ENCODE measurements at places on chromosomes 5 and 9.

DNA sequence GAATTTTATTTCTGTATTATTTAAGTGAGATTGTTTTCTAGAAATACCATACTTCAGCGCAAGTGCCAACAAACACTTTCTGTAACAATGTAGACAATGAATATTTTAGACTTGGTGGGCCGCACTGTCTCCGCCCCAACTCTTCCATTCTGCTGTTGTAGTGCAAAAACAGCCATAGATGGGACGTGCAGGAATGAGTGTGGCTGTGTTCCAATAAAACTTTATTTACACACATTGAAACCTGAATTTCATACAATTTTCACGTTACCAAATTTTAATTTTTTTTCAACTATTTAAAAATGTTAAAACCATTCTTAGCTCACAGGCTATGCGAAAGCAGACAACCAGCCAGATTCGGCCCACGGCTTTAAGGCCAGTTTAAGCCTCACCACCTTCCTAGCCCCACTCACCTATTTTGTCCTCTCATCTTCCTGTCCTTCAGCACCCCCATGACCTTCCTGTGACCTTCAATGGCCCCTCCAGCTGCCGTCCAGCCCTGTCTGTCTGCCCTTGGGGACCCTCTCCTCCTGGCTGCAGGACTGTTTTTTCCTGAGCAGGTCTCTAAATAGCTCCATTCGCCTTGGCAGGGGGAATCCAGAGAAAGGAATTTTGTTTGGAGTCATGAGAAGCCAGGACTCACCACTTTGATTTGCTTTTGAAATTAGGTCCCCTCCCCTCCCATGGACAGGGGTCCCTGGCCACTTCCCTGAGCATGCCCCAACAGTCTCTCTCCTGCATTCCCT, 11.2 kb upstream of the ANXA6 start:
- DNase-seq, result no peak

- DNase-seq, result no peak
Observed at GRCh38 chr5:146185161-146185560, 2.7 kb upstream of the LARS1 start.

DNA sequence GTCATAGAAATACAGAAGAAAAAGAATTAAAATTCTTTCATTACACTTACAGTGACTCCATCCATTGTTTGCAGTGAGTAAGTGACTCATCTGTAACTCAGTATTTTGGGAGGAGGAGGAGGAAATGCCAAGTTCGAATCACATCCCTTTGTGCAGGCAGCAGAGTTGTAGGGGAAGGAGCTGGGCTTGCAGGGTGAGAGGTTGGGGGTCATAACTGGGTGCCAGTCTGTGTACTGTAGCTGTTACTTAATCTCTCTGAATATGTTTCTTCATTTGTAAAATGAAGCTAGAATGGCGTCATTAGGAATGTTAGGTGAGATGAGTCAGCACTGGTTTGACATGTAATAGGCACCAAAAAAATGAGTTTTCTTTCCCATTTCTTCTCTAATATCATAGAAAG, 235.7 kb upstream of the ADAMTSL1 start:
- no peak for DNase-seq

DNA sequence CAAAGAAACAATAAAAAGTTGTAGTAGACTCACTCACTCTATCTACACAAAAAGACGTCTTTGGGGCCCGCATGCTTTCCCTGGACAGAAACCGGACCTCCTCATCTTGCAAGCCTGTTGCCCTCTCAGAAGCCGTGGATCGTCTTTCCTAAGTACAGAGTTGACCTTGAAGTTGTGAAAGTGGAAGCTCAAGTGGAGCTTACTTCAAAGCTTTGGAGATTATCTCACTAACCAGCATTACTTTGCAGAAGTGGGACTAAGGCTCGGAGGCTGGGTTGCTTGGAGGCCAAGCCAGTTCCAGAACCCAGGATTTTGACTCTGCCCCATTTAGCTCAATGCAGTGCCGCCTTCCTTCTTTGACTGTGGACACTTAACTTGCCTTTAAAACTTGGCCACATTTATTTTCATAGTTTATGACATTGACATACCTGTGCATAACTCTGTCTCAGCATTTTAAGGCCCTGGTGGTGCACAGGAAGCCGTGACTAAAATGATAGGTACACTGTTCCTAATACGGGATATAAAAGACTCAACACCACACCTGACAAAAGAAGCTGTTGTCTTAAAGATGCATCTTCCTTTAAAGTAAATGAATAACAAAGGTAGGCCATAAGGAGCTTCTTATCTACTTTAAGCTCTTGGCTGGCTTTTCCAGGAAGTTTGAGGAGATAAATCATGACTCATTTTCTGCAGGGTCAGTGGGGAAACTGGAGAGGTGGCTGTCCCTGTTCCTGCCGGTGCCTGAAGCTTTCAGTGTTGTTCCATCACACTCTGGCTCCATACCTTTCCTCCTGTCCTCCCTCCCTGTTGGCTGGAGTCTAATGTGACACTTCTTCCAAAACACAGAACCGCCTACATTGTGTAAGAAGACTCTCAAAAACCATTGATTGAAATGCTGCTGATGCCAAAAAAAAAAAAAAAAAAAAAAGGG, 10.7 kb downstream of the SLC25A25 start:
- no peak for DNase-seq

- DNase-seq, result no peak
Observed at GRCh38 chr9:10651012-10651411, 38.2 kb upstream of the PTPRD start.

DNA sequence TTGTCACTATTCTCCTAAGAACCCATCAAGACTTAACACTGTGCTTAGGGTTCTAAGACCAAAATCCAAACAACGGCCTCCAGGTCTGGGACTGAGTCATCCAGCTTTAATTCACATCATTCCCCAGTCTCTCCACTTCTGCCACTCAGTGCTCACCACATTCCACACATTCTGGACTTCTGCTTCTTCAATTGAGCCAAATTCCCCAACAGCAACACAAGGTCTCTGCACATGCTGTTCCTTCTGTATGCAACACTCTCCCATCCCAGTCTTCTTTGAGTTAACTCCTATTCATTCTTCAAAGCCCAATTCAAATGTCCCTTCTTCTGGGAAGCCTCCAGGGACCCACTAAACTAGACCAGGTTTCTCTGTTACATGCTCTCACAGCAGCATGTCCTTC, 97.8 kb downstream of the GPR21 start:
- no peak for DNase-seq

GRCh38 chr5:98428806-98429205, 344.7 kb upstream of the RGMB start:
- no peak for DNase-seq

GRCh38 chr5:1883120-1883924, 597 bp upstream of the IRX4 start:
- DNase-seq, result no peak

DNA sequence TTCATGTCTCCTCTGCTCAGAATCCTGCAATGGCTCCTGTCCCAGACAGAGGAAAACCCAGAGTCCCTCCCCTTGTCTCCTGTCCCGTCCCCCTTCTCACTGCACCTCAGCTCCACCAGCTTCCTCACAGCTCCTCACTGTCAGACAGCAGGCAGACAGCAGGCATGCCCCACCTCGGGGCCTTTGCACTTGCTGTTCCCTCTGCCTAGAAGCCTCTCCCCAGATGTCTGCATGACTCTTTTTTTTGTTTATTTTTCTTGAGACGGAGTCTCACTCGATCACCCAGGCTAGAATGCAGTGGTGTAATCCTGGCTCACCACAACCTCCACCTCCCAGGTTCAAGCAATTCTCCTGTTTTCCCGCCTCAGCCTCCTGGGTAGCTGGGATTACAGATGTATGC, 8.8 kb upstream of the SLC6A7 start:
- no peak for DNase-seq

DNA sequence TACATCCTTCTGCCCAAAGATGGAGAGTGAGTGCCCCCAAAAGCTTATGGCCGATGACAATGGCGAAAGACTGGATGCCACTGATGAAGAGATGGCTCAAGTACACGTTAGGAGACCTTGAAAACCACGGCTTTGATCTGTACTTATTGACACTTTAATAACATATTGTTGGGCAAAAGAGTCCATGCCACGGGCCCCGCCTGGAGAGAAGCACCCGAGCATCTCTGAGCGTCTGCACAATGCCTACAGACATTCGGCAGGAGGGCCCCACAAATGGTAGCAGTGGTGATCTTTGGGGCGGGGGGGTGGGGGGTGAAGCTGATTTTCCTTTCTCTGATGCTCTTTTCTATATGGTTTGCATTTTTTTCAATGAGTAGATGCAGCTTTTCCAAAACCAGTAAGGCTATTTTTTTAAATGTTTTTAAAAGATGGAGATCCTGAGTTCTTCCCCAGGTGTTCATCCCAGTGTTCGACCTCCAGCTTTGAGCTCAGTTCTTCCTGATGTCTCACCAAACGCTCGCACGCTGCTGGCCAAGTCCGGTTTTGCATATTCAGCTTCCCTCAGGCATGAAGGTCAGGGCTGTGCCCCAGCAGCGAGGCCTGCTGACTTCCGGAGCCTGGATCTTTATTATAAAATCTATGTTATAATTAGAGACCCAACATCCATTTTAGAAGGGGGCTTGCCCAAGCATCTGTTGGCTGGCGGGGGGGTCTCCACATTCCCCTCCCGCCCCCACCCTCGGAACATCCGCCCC, 34.3 kb upstream of the BARHL1 start:
- no peak for DNase-seq

DNA sequence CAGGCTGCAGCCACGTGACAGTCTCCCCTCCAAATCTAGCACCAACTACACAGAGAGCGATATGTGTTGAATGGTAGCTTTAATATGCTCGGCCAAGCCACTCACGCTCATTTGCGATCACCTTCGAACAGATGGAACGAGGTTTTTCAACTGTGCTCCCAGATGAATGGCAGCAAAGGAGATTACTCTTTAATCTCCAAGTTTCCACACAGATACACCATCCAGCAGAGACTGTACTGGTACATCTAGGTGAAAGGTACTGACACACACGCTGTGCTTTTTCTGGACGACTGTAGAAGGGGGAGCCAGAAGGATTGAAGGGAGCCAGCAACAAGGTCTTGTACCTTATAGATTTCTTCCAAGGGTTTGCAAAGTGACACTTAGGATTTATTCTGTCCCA, 263.9 kb downstream of the NR3C1 start:
- no peak for DNase-seq

- DNase-seq, result no peak
Observed at GRCh38 chr5:83472508-83473345, 1.2 kb downstream of the VCAN start.

- no peak for DNase-seq
Observed at GRCh38 chr9:92761686-92762085, 2.9 kb downstream of the BICD2 start.

DNA sequence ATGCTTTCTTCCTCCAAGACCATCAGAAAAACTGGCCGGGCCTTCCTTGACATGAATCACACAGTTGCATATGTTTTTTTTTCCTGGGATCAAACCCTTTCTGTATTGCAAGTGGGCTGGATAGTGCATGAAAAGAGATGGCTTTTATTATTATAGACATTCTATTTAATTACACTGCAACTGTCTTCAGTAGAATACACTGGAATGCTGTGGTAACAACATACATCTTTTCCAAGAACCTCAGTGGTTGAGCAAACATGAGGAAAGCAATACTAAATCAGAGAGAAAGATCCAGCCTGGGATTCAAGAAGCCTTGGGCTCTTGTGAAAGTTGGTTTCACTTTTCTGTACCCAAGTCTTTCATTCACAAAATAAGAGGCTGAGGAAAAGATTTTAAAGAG, 193.0 kb downstream of the DMAC1 start:
- no peak for DNase-seq

DNA sequence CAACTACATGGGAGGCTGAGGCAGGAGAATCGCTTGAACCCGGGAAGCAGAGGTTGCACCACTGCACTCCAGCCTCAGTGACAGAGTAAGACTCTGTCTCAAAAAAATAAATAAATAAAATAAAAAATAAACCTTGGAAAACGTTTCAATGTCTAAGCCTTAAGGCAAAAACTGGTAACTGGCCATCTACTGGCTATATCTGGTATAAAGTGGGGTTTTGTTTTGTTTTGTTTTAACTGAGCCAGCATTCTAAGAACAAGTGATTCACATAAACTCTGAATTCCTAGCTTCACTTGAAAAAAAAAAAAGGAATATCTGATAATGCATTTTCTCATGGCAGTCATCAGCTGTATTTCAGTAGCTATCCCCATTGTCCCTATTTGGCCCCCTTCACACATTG, 126.1 kb upstream of the EFNA5 start:
- DNase-seq, result no peak

- DNase-seq, result no peak
Observed at GRCh38 chr5:113495422-113495841, 7.2 kb upstream of the MCC start.

DNA sequence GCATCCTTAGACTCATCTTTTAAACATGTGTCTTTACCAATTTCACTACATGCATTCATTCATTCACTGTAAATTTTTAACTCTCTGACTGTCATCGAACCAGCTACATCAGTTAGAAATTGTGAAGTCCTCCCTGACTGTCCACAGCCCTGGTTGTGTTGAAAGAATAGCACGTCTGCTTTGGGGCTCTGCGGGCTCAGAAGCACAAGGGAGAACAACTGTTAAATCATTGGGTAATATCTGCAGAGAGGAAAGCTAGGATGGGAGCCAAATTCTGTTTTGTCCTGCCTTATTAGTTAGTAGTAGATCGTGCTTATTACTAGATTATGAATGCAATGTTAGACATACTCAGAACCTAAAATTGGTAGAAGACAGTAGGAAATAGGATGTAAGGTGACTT, 26.3 kb upstream of the FAM120AOS start:
- DNase-seq, result no peak

DNA sequence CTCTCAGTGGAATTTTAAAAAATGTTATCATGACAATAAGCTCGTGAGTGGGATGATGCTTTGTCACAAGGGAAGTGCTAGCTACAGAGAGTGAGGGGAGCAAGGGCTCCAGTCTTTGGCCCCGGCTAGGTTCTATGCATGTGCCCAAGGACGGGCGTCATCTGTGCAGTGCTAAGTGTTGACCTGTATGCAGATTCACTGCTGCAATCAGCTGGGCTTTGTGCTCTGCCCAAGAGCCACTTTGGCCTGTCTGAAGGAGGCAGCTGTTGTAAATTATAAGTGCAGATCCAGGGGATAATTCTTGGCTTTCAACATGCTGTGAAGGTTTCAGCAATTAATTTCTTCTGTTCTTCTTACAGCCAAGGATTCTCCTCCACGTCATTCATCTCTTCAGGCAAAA, 268.6 kb downstream of the PSAT1 start:
- DNase-seq, result no peak

- DNase-seq, result no peak
Observed at GRCh38 chr5:136811086-136811485, 445.7 kb upstream of the TRPC7 start.

DNA sequence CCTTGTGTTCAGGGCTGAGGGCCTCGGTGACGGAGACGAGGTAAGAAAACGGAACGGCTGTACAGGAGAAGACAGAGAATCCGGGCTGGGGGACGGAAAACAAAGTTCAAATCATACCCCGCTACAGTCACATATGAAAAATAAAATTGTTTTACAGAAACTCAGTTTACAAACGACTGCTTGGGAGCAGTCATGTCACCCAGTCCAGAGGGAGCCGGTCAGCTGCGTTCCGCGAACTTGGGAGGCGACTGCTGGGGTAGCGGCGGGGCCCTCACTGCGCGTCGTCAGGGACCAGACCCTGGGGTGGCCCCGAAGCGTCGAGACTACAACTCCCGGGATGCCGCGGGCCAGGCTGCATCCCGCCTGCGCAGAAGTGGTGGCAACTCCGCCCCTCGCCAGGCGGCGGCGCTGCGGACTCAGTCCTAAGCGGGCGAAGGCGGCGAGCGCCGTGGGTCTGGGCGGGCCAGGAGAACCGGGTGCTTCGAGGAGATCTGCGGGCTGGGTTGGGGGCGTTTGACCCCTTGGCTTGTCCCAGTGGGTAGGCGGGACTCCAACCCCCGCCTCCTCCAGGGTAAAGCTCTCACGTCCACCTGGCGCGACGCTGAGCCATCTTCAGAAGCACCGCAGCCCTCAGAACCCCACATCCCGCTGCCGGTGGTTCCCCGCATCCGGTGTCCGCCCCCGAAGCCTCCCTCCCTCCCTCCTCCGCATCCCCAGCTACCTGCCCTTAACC, 4.0 kb downstream of the SIT1 start:
- DNase-seq, result peak; percentile 89
